ENCODE measurements at places on chromosomes 5 and 9.

- DNase-seq: no peak
These were observed 165.3 kb upstream of the NREP start for GRCh38 chr5:111922344-111922743.

DNA sequence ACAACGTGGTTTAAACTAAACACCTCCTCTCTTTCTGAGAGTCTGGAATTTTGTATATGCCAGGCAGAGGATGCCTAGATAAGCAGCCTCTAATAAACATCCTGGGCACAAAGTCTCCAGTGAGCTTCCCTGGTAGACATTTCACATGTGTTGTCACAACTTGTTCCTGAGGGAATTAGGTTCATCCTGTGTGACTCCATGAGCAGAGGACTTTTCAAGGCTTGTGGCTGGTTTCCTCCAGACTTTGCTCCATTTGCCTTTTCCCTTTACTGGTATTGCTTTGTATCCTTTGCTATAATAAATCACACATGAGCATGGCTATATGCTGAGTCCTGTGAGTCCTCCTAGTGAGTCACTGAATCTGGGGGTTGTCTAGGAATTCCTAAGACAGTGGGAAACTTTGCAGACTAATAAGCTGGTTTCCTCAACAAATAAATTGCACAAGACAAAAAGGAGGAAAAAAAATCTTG is 77.4 kb downstream of the NR2F1-AS1 start:
- peak; percentile 96 for DNase-seq

GRCh38 chr5:137733922-137734321 is 2.0 kb downstream of the KLHL3 start:
- DNase-seq: no peak

- no peak for DNase-seq
These were observed 47.3 kb upstream of the CEP78 start for GRCh38 chr9:78188594-78188993.

DNA sequence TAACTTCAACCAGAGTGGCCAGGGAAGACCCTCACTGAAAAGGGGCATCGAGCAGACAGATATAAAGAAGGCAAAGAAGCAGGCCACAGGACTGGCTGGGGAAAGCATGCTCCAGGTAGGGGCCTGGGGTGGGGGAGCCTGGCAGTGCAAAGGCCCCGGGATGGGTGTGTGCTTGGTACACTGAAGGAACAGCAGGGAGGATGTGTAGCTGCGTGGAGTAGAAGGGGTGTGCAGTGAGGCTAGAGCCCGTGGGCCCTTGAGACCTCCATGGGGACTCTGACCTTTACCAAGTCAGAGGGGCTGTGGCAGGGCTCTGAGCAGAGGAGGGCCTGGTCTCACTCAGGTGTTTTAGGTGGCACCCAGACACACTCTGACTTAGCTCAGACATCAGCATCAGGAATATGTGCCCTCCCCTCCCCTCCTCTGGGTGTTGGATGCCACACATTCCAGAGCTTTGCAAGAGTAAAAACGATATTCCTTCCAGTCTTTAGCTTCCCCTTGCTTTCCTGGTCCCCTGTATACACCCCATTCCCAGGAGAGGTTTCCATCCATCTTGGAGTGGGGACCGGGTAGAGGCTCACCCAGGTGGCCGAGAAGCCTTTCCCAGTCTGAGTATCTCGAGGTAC is 7.6 kb downstream of the TRIM7 start:
- no peak for DNase-seq

DNA sequence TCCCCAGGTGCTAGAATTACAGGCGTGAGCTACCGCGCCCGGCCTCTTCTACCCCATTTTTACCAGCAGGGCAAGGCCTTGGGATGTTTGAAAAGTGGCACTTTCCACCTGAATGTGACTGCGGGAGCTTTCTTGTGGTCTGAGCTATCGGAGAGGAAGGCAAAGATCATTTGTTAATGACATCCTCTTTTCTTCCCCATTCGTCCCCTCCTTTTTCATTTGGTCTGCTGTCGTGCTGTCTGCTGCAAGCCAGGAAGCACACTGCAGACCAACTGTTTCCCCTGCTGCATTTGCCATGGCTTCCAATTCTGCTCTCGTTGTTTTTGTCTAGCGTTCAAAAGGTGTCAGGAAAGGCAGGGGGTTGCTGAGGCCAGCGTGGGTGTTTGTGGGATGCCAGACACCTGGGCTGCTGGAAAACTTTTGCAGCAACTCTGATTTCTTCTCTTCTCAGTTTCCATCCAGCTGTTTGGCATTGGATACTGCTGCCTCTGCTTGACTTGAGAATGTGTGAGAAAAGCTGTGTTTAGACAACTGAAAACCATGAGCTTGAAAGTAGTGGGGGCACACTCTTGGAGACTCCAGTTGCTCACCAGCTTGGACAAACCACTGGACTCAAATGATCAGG is 196.4 kb upstream of the MSX2 start:
- no peak for DNase-seq

DNA sequence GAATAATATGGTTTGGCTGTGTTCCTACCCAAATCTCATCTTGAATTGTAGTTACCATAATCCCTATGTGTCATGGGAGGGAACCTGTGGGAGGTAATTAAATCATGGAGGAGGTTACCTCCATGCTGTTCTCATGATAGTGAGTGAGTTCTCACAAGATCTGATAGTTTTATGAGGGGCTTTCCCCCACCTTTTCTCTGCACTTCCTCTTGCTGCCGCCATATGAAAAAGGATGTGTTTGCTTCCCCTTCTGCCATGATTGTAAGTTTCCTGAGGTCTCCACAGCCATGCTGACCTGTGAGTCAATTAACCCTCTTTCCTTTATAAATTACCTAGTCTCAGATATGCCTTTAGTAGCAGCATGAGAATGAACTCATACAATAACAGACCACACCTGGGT is 63.7 kb upstream of the PRR16 start:
- no peak for DNase-seq

DNA sequence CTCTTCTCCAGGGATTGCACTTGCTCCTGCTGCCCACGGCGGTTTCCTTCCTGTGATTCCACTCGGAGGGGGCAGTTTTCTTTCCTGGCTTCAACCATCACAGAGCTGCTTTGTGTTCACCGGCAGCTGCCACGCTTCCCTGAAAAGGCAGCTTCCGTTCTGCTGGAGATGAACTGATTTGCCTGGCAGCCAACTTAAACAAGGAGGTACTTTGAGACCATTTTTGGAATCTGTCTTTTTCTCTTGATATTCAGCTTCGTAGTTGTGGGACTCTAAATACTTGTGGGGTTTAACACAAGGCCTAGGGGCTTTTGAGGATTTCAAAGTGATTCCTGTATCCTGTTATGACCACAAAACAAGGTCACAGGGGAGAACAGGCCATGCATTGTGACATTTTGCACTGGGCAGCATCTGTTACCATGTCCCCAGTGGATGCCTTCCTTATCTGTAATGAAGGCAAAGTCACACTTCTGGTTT is 192.0 kb downstream of the MTRR start:
- no peak for DNase-seq

DNA sequence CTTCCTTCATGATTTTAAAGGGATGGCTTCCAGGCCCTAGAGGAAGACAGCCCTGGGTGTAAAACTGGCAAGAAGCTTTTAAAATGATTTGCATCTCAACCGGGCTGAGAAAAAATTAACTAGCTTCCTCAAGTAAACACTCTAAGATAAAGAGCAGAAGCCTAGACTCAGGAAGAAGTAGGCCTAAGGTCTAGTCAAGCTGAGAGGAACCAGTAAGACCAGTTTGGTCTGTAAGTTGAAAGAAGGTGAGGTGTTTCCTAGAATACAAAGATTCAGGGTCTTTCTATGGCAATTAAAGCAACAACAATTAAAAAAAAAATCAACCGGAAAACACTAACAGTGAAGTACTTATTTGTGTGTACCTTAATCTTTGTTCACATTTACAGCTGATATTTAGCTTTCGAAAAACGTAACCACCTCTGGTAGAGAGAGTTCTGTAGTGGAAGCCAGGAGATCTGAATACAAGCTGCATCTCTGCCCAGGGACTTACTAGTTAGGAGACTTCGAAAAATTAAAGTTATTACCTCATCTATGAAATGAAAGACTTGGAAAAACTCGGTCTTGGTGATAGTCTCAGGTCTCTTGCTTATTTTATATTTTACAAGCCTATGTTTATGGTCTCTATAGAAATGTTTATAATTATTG is 75.7 kb downstream of the TUSC1 start:
- DNase-seq: no peak

DNA sequence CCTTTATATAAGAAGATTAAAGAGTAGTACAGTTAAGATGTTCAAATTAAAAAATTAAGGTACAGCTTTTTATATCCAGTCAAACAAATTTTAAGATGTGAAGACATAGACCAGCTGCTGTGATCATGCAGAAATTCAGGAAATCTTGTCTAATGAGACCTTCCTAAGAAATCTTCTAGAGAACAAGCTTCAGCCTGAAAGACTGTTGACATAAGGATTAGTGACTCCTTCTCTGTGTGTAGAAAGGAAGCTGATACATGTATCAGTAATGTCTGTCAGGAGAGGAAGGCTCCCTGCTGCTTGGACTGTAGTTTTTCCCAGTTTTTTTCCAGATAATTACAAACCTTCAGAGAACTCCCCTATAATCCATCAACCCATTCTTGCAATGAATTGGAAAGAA is 75.8 kb upstream of the PCSK5 start:
- peak; percentile 37 for DNase-seq

DNA sequence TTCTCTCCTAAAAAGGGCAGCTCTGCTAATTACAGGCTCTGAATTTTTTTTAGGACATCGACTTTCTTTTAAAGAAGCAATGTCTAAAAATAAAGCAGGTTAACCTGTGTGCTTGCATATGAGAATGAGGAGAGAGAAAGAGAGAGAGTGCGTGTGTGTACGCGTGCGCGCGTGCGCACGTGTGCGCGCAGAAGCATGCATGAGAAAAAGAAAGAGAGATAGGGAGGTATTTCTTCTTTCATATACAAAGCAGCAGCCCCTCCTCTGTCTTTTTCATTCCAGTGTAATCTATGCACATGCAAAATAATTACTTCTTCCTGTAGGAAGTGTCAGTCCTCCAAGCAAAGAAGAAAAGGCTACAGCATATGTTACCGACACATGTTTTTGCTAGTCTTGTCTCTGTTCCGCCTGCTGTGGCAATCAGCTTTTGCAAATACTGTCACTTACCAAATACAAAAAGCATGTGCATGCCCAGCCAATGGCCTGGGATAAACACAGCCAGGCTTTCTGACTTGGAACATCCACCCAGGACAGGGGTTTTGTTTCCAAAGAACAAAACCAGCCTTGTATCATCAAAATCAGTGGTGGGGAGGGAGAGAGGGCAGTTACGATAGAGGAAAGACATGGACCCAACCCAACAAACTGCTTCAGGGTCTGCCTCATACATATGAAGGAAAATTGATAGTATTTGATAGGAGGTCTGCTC is 252.3 kb upstream of the SLC24A2 start:
- DNase-seq: no peak

DNA sequence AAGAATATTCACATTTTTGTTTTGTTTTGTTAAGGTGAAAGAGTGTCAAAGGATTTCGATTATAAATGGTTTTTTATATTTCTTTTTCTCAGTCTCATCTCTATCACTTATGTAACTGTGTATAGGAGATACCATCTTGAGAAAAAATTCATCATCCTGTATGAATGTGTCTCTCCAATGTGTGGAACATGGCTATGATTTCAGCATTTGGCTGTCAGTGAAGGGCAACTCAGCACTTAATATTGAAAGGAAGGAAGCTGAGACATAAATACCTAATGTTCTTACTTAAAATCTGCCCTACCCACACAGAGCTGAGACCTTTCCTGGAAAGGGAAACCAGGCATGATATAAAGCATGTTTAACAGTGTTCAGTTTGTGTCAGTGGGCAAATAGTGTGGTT is 474.2 kb upstream of the RIOK2 start:
- DNase-seq: no peak

DNA sequence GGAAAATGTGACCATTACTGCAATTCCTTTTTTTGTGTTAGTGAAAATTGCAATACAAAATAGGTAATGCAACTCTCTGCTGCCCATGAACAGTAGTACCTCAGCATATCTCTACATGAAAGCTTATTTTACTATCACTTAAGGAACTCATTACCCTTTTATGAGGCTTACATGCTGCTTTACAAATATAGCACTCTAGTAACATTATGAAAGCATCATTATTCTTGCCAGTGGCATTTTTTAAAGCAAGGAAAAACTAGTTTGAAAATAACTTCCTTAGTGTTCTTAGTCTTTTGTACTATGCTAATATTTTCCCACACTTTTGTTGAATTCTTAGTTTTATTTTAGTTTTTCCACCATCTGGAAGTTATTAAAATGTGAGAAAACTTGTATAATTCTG is 797.3 kb upstream of the ARRDC3 start:
- no peak for DNase-seq

DNA sequence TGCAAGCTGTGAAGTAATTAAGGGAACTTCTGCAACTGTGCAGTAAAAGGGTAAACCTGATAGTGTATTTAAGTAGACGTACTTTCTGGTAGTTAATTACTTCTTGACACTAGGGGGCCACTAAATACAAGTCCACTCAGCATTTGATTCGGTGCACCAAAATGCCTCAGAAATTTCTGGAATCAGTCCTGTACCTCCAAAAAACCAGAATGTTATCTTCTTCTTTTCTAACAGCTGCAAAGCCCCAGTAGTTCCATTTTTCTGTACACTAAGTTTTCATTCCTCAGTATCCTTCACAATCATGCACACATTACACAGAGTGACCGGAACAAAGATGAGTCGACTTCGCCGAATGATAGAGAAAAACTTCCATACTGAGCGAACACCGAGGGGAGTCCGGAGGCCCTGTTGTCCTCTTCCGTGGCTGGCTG is 484 bp downstream of the GFM2 start:
- peak; percentile 61 for DNase-seq

- no peak for DNase-seq
These were observed 545.8 kb downstream of the CSNK1G3 start for GRCh38 chr5:124057724-124058231.

DNA sequence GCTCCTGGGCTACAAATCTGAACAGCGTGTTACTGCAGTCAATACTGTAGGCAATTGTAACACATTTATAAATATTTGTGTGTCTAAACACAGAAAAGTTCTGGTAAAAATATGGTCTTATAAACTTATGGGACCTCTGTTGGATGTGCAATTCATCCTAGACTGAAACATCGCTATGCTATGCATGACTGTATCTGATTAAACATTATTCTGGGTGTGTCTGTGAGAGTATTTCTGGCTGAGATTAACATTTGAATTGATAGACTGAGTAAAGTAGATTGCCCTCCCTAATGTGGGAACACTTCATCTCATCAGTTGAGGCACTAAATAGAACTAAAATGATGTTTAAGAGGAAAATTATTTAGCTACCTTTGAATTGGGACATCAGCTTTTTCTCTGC is 24.3 kb upstream of the PRDM9 start:
- DNase-seq: no peak

GRCh38 chr5:157599565-157599964 is 24.0 kb upstream of the ADAM19 start:
- DNase-seq: no peak

DNA sequence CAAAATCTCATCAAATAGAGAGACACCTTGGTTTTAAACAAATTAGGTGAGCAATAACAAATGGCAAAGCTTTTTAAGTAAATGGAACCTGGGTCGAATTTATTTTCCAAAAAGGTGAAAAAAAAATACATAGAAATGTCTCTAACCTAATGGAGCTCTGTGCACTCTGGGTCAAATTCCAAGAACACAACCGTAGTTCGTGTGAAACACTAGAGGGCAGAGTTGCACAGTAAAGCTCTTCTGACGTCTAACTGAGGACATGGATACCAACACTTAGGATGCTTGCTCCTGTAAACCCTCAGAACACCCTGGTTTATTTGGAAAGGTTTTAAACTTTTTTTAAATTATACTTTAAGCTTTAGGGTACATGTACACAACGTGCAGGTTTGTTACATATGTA is 18.9 kb downstream of the MARCHF11 start:
- peak; percentile 50 for DNase-seq
